Inflammatory macrophage (primary cell): ENCODE measurements at places on chromosomes 2 and 18.

DNA sequence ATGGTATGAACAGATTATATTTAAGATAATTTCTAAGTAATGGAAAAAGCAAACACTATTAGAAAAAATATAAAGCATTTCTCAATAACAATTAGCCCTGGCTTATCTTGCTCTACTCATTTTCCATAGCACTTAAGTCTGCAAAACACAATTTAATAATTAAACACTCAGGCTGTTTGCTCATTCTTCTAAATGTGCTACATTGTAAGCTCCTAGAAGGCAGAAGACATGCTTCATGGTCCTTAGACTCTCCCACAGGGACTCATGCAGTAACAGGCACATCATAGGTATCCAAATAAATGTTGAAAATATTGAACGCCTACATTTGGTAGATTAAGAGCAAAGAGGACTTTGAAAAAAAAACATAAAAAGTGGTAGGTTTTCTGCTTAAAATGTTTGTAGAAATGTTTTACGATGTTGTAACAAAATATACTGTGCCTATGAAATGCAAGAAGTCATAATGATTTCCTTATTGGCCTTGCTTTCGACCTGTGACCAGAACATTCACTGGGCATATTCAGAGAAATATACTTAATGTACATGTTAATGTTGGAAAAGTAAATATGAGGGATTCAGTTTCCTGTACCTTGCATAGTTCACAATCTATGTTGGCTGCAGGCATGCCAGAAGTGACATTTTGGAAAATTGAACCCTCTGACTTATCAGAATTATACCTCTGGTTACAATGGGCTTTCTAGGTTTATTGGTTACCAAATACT lies 27.2 kb downstream of the G6PC2 start:
- DNase-seq, result no peak

- no peak for DNase-seq
Observed at GRCh38 chr2:235504441-235505180, 10.8 kb downstream of the AGAP1 start.

- no peak for DNase-seq
Observed at GRCh38 chr2:80322958-80323357, 18.4 kb upstream of the LRRTM1 start.

GRCh38 chr2:6640621-6641015 lies 225.1 kb downstream of the CMPK2 start:
- no peak for DNase-seq

DNA sequence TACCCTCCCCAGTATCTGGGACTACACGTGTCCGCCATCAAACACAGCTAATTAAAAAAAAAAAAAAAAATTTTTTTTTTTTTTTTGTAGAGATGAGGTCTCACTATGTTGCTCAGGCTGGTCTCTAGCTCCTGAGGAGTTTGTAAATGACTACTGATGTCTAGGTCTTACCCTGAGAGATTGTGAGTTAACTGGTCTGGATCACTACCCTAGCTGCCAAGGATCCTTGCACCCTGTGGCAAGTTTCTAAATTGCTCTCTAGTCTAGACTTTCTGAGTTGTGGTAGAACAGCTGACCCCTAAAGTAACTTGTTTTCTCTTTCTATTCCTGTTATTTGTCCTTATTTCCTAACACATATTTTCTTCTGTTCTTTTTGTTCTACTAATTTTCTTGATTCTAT lies 44.5 kb downstream of the ABHD3 start:
- no peak for DNase-seq
